ENCODE measurements at places on chromosomes 16 and 17.

- DNase-seq: no peak
Measured at GRCh38 chr17:34578656-34579016, 746 bp upstream of the TMEM132E start.

- no peak for DNase-seq
Measured at GRCh38 chr16:30570636-30571444, 674 bp downstream of the ZNF688 start.

- DNase-seq: no peak
Measured at GRCh38 chr17:55758171-55758570, 7.3 kb downstream of the PCTP start.

- no peak for DNase-seq
Measured at GRCh38 chr17:8237175-8237574, 10.7 kb downstream of the CTC1 start.

DNA sequence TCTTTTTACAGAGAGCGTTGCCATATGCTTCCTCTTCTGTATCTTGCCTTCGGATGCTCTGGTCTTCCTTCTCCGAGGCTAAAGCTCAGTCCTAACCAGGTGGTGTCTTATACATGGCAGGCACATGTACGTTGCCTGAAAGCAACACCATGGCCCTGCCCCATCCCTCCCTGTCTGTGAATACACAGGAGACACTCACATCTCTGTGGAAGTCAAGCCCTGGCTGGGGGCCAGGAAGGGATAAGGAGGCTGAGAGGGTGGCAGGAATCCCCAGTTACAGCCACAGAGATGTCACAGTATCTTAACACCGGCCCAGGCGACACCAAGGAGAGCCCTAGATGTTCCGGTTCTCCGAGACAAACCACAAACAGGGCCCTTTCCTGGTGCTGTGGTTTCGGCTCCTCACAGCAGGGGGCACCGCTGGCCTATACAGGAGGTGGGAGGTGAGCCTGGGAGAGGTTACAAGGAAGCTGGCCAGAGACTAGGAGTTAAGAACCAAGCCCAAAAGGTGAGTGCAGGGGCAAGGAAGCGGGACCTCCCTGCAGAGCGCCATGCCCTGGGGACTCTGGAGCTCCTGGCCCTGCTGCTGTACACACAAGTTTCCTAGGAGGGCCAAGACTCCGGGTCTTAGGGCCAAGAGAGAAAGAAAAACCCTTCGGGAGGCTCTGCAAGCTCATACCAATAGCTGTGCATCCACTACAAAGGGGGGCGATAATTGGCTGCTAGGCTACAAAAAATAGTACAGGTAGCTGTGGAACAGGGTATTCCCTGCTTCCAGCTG, 41.7 kb downstream of the SRL start:
- DNase-seq: peak; percentile 21

GRCh38 chr17:48753794-48754499, 25.4 kb upstream of the HOXB13 start:
- DNase-seq: no peak

DNA sequence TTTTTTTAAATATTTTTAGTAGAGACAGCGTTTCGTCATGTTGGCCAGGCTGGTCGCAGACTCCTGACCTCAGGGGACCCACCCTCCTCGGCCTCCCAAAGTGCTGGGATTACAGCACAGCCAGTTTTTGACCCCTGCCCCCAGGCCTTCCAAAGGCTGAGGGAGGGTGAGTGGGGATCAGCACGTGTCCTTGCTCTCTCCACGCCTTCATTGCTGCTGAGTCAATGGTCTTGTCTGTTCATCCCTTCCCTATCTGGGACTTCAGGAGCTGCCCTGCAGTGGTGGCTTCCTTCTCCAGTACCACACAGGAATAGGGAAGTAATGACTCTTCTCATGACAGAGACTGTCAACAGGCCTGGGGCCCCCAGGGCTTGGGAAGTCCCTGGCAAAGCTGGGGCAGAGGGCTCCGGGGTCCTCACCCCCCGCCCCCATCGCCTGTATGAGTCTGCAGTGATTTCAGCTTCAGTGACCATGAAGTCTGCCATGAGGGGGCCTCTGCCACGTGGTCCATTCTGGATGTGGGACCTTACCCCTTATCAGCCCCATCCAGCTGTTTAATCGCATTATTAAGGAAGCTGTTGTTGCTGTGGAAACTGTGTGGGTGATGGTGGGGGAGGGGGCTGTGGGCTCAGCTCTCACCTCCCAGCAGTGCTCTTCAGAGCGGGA, 6.1 kb downstream of the ABCC3 start:
- no peak for DNase-seq

DNA sequence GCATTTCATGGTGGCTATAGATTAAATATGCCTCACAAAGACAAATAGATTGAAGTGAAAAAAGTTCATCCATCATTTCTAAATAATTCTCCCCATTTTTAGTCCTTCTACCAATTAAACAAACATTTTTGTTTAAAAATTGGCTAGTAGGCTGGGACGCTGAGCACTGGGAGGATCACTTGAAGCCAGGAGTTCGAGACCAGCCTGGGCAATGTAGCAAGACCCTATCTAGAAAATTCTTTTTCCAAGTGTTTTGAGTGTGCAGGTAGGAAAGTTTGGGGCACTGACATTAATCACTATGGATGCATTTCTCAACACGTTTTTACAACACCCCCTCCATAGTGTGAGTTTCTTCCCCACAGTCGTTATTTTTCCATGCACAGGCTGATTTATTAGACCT, 56.7 kb downstream of the MRC2 start:
- no peak for DNase-seq

DNA sequence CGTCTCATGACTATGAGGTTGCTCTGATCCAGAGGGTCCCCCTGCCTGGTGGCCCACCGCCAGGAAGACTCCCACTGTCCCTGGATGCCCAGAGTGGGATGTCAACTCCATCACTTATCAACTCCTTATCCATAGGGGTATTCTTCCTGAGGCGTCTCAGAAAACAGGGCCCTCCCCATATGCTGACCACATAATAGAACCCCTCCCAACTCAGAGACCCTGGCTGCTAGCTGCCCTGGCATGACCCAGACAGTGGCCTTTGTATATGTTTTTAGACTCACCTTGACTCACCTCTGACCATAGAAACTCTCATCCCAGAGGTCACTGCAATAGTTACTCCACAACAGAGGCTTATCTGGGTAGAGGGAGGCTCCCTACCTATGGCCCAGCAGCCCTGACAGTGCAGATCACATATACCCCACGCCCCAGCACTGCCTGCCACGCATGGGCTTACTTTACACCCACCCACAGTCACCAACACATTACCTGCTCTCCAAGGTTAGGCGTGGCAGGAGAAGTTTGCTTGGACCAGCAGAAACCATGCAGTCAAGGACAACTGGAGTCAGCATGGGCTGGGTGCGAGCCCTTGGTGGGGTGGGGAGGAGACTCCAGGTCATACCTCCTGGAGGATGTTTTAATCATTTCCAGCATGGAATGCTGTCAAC, 2.3 kb upstream of the G6PC1 start:
- no peak for DNase-seq

- DNase-seq: no peak
Measured at GRCh38 chr16:3945751-3946603, 65.5 kb upstream of the CREBBP start.

GRCh38 chr16:52634104-52634503, 87.2 kb upstream of the TOX3 start:
- DNase-seq: no peak

DNA sequence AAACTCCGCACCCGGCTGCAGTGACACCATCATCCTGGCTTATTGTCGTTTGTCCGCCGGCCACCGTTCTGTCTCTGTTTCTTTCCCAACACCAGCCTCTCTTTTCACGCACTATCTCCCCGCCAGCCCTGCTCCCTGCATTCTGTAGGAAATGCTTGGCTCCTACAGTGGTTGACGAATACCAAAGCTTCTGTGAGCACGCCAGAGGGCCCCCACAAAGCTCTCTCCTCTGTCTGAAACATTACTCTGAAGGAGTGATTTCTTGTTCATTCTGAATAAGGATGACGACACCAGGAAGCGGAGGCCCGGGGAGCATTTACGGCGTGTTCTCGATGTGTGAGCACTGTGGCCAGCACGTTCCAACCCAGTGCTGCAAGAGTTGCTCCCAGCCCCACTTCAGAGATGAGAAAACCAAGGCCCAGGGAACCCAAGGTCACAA, 58.8 kb downstream of the ADCY9 start:
- DNase-seq: no peak

Data from activated naive CD4-positive, alpha-beta T cell treated with Interleukin-2 at 50 U/mL for 16 hours (primary cell).